Urinary bladder (tissue), 4 donors: ENCODE measurements at places on chromosomes 6 and 20. TPM values are rescaled to one million over a fixed set of nuclear protein-coding genes. Genes with fewer than 3 reads are reported as not detected.

GRCh38 chr6:9936551-9936950 is 478.3 kb downstream of the TFAP2A start:
- no peak for DNase-seq

GRCh38 chr20:11372876-11373790 is 544.6 kb upstream of the BTBD3 start:
- DNase-seq: no peak

DNA sequence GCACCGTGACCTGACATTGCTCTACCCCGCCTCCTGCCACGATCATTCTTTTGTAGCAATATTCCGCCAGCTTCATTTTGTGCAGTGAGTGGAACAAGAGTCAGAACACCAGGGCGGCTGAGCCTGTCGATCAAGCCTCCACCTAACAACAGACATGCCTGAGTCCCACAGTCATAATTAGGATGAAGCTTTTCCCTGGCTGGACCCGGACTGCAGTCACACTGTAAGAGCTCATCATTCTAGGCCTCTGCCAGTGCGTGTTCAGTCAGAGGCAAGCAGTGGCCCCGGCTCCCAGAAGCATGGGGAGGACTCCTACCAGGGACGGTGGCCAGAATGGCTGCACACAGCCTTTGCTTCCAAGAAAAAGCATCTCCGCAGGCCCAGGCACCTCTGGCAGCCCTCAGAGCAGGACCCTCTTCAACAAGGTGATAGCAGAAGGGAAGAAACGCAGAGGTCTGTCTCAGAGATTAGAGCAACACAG is 23.2 kb upstream of the UNC93A start:
- DNase-seq: no peak

GRCh38 chr6:106039897-106040592 is 46.1 kb upstream of the PRDM1 start:
- no peak for DNase-seq

DNA sequence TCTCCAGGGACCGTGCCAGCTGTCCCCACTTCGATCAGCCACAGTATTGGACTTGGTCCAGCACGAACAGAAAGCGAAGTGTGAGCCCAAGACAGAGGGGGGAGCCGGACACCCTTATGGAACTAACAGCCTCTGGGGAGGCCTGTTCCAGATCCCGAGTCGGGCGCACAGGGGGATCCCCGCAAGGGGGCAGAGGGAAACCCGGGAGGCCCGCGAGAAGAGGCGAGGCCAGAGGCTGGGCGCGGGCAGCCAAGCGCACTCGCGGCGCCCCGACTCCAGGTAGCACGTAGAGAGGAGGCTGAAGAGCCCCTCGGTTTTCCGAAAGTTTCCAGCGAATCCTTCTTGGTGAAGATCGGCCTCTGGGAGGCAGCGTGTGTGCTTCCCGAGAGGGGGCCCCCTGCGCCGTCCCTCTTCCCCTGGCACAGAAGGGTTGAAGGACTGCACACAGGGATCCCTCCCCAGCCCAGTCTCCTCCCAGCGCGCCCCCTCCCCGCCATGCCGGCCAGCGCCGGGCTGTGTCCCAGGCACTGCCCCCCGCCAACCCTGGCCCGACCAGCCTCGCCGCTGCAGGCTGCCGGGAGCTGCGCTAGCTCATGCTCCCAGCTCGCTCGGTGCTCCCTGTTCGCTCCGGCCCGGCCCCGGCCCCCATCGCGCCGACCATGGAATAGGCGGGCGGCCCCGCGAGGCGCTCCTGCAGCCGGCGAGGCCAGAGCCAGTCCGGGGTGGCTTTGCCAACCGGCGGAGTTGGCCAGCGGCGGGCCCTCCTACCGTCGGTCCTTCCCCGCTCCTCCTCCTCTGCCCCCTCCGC is 577 bp upstream of the SLC24A3 start:
- no peak for DNase-seq

Gene B4GALT5
- 46.4 TPM for polyA plus RNA-seq

DNA sequence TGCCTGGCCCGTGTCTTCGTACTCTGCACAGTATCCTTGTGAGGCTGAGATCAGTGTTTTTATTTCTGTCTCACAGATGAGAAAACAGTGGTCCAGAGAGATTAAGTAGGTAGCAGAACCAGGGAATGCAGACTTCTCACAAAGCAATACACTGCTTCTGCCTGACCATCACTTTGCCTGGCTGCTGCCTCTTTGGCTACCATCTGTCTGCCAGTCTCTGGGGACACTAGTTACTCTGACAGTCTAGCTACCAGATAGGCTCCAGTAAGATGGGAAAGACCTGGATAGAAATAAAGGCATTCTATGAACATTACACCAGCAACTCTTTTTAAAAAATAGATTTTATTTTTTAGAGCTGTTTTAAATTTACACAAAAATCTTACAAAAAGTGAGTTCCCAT is 96.9 kb downstream of the PHACTR3 start:
- no peak for DNase-seq

Gene PLCB4
- 11.5 TPM for polyA plus RNA-seq

Gene WFDC12
- not detected for polyA plus RNA-seq

- DNase-seq: no peak
Observed at GRCh38 chr6:134177753-134178160, 125.3 kb upstream of the SLC2A12 start.

DNA sequence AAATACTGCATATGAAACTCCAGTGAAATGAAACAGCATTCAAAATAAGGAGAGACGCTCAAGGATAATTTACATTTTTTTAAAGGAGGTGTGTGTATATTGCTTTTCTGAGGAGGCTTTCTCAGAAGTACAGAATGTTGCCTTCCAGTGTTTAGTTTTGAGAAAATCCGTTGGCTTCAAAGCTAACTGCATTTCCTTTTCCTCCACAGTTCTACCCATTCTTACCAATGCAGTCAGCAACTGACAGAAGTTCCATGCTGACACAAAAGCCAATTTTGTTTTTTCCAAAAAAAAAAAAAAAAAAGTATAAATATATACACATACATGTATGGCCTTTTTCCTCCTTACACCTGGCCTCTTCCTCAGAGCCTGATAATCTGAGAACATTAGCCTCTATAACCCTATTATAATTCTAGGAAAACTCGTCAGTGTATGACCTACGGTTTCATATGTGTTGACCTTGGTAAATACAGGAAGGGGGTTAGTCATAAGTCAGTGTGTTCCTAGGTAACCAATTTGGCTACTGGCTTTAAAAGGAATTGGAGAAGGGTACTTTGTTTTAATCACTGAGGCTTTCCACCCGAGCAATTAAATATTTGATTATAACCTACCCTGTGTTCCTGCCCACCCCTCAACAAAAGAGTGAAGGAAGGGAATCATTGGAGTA is 24.2 kb downstream of the MGME1 start:
- no peak for DNase-seq

GRCh38 chr6:151488226-151488625 is 5.6 kb upstream of the CCDC170 start:
- DNase-seq: no peak

DNA sequence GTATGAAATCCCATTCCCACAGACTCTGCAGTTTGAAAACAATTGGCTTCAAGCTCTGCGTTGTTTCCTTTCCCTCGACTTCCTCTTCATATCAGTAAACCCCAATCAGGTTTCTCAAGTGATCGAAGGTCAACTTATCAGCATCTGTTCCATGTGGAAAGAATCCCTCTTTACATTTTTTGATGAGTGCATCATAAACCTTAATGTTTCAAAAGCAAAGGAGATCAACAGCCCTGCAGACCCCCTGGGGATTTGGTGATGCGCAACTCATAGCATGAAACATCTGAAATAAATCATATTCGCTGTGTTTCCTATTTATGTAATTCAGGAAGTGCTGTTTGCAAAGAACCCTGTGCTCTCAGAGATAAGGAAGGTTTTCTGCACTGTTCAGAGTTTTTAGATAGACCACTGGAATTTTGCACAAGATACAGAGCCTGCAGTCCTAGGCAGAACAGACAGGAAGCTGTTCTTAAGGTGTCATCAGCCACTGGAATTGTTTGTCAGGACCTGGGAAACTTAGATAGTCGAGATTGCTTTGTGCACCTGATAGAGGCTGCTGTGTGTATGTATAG is 216.0 kb downstream of the HIVEP2 start:
- DNase-seq: no peak

Gene IYD
- polyA plus RNA-seq: 0.03 TPM

Gene ABHD16B
- polyA plus RNA-seq: 0.68 TPM

DNA sequence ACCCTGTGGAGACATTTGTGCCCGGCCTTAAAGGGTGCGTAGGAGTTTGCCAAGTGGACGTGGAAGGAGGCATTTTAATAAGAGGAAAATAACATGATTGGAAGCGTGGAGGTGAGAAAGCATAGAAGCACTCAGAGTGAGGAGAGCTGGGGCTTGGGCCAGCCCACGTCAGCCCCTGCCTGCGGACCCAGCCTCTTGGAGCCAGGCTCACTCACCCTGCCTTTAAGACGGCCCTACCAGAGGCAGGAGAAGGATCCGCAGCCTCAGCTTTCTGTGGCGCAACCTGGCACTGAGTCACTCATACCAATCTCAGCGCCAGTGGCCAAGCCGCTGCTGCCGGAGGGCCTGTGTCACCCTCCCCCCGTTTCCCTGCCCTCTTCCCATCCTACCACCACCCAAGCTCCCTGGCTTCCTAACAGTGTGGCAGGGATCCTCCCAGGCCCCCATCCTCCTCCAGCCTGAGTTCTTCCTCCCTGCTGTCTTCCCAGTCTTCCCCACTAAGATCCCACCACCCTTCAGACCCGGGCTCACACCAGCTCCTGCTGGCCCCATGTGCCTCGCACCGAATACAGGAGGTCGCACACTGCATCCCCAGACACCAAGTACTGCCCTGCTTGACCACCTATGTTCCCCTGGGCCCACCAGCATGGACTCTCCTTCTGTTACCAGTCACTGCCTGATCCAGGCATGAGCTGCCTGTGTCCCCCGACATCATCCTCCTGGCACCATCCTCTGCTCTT is 285.2 kb downstream of the UST start:
- no peak for DNase-seq

DNA sequence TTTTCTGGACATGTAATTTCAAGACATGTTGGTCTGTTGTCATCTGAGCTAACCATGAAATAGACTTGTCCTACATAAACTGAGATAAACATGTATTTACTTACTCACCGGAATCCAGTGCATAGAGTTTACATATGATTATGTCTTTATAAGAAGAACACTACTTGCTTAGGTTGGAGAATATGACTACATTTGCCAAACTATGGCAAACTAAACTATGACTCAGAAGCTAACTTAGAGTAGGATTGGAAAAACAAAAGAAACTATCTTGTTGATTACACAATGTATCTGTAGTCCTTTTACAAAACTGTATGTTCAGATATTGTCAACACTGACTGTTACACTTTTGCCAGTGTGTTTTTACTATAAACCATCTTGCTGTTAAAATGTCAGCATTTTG is 113.3 kb downstream of the CRYBG1 start:
- no peak for DNase-seq

Gene ATP6V1G2
- polyA plus RNA-seq: 3.8 TPM

GRCh38 chr6:19578481-19578880 is 258.7 kb upstream of the ID4 start:
- DNase-seq: no peak

Gene OR2J3
- not detected for polyA plus RNA-seq

DNA sequence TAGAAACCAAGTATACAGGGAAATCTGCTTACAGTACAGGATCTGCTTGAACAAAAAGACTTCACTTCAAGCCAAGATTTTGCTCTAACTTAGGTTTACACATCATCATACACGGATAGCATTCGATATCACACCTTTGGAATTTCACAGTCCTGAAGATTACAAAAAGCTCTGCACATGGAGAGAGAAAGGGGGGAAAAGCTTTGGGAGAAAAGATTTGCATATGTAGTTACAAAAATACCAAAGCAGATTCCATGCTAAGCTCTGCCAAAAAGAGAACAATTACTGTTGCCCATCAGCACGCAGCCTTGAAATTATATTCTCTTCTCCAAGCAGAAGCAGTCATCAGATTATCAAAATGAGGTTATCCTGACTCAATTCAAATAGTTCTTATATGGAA is 62.0 kb downstream of the HIVEP2 start:
- no peak for DNase-seq

Gene RAD21L1
- polyA plus RNA-seq: not detected

DNA sequence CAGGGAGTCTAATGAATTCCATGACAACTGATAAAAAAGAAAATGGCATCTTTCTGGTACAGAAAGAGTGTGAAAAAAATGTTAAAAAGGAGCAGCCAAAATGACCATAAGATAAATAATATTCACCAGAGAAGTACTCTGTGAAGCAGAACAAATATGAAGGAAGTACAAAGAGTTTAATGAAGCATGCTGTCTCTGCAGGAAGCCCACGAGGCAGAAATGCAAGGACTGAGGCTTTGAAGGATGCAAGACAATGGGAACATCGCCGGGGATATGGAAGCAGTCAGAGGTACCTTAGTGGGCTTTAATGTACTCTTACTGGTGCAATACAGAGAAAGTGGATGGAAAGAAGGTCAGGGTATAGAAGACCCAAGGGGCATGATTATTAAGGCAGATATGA is 50.7 kb downstream of the NOX3 start:
- no peak for DNase-seq

Gene STXBP5
- 6.8 TPM for polyA plus RNA-seq

DNA sequence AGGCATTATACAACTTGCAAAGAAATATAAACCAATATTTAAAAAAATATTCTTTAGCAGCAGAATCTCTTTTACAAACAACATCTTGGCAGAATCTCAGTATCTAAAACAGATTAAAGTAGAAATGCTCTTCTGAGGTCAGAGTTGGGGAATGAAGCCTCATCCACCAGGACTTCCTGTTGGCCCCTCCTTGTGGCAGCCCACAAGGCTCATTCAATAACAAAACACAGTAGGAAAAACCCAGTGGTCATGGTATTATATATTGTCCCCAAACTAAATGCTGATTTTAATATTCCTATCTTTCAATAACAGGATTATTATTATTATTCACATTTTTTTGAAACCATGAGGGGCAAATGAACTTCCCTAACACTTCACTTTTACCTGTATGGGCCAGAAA is 368.6 kb downstream of the BTBD9 start:
- DNase-seq: no peak

GRCh38 chr6:18209539-18210197 is 54.4 kb downstream of the KDM1B start:
- DNase-seq: no peak

DNA sequence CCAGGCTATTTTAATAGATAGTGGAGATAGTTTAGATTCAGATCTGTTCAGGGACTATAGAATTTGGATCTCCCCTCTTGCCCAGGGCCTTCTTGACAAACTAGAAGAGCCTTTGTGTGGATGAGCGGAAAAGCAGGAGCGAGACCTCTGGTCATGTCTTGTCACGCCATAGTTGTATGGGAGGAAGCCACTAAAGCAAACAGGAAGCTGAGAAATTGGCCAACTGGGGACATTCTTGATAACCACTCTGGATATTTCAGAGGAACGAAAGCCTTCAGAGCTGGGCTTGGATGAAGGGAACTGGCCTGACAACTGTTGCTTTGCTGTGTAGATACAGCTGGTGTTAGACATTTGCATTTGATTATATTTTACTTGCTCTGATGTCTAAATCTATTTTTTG is 54.1 kb upstream of the EXOC2 start:
- DNase-seq: no peak

- DNase-seq: no peak
Observed at GRCh38 chr6:98672681-98673475, 161.5 kb upstream of the POU3F2 start.

DNA sequence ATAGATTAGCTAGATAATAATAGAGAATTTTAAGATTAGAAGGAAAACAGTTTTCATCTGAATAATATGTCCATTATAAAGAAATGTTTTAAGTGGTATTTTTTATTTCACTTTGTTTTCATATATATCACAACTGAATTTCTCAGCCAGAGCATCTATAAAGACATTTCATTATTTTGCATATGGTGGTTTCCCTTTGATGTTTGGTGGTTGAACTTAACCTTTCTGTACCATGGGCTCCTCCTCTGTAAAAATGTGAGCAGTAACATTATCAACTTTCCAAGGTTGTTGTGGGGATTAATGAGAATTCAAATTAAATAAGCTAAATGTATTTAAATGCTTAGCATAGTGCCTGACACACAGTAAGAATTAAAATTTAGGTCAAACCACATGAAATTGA is 119.8 kb upstream of the QKI start:
- DNase-seq: no peak
